Adipocyte (in vitro differentiated cells): ENCODE measurements at places on chromosomes 6 and 20.

GRCh38 chr20:48246061-48246790 is 460.9 kb upstream of the SULF2 start:
- no peak for DNase-seq

GRCh38 chr6:153437193-153437592 is 306.1 kb upstream of the RGS17 start:
- no peak for DNase-seq

- no peak for DNase-seq
Measured at GRCh38 chr6:128723667-128724066, 159.3 kb upstream of the LAMA2 start.

GRCh38 chr6:165488624-165489295 is 174.3 kb downstream of the PDE10A start:
- DNase-seq: no peak

DNA sequence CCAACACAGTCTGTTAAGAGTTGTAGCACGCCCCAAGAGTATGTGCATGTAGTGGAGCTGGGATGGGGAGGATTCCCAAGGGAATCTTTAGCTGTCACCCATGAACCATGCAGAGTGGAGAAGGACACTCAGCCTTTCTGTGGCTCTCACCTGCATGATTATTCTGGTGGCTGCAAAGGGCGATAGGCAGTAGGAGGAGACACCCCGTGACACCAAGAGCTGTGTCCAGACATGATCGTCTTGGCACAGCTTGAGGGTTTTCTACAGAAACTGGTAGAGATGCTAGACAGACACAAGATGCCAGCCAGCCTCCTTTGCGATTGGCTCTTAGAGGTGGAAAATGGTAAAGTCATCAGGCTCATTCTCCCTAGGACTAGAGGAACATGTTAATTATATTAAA is 3.1 kb upstream of the CSE1L start:
- DNase-seq: no peak

GRCh38 chr6:46509981-46510510 is 18.8 kb upstream of the RCAN2 start:
- no peak for DNase-seq

GRCh38 chr6:38676974-38677544 is 25.9 kb downstream of the GLO1 start:
- DNase-seq: no peak

DNA sequence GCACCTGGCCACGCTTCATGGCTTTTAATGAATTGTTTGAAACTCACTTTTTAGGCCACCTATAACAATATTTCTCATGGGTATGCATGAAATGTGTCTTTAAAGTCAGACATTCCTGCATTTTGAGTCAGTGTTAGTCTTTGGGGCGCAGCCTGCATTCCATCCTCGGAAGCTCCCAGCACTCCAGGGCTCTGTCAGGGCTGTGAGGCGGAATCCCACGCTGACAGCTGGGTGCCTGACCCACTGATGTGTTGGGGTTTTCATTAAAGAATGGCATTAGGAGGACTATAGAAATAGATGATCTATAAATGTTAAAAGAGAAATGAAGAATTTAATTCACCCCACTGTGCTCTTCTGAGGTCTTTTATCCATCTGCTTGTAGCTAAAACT is 16.2 kb upstream of the CLDN20 start:
- DNase-seq: peak; percentile 14

DNA sequence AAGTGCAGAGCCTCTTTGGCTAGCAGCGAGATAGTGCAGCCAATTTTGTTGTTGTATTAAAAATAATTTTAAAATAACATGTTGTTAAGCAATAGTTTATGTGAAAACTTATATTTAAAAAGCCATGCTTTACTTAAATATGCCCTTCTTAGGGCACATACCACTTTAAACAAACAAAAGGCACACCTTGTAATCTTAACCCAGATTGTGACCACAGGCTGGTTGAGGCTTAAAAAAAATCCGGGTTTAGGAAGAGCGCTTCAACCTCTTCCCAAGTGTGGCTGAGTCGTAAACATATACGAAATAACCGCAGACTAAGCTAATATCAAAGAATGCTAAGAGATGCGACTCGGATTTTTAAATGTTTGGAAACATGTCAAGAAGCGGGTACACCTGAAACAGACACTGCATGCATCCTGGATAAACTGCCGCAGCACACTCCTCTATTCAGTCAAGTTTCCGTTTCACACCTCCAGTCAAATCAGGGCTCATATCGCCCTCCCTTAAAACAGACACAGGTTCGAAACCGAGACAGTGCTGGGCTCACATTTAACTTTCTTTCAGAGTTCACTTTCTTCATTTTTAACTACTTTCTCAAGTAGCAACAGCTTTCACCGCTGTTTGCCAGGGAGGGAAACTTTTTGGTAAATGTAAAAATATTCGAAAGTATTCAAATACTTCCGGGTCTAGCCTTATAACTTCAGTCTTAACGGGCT is 1.5 kb downstream of the DEK start:
- peak; percentile 45 for DNase-seq

DNA sequence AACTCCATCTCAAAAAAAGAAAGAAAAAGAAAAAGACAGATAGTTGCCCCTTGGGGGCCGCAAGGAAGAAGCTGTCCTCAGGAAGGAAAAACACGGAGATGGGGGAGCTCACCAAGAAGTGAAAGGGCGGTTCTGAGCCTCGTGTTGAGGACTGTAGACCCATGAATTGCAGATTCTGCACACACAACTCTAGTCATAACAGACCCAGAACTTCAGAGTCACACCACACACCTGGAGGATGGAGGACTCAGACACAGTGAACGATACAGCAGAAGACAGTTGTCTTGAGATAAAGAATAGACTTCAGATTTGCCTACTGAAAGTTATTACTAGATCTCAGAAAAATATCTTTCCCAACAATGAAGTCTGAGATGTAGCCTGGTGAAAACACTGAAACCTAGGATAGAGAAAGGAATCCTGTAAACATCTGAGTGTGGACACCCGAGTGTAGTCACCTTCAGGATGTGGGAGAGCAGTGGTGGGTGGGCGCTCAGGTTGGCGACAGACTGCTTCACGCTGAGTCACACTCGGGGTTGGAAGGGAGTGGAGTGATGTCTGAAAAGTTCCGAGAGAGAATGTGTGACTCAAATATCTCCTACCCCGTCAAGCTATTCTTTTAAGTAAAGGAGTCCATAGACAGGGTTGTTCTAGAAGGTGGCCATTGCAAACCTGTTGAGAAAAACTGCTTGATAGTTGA is 88.1 kb downstream of the MAP3K4 start:
- peak; percentile 46 for DNase-seq

- DNase-seq: no peak
Measured at GRCh38 chr6:69038841-69039240, 403.8 kb downstream of the ADGRB3 start.

DNA sequence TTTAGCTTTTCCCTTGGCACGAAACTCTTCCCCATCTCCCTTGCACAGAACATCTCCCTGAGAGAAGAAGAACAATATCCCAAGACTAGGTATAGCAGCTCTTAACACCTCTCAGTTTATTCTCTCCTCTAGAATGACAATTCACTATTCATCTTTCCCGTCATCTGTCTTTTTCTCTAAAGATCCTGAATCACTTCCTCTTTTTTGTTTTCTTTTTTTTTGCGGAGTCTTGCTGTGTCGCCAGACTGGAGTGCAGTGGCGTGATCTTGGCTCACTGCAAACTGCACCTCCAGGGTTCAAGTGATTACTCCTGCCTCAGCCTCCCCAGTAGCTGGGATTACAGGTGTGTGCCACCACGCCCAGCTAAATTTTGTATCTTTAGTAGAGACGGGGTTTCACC is 574.4 kb upstream of the MAP3K7 start:
- DNase-seq: no peak

GRCh38 chr6:163243083-163243482 is 171.4 kb upstream of the QKI start:
- no peak for DNase-seq

DNA sequence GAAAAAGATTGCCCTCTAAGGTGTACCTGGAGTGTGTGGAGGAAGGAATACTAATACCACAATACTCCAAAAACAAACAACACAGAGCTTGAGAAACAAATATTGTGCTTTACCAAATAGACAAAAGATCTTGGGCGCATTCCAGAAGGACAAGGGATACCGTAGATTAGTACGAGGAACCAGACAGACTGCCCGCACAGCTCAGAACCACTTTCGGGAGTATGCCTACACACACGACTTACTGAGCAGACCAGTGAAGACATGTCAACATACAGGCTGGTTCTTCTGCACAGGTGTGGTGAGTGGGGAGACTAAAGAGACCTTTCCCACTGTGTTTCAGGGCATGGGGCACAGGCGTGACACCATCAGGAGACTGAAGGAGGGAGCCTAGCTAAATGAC is 15.8 kb upstream of the FOXQ1 start:
- DNase-seq: no peak

DNA sequence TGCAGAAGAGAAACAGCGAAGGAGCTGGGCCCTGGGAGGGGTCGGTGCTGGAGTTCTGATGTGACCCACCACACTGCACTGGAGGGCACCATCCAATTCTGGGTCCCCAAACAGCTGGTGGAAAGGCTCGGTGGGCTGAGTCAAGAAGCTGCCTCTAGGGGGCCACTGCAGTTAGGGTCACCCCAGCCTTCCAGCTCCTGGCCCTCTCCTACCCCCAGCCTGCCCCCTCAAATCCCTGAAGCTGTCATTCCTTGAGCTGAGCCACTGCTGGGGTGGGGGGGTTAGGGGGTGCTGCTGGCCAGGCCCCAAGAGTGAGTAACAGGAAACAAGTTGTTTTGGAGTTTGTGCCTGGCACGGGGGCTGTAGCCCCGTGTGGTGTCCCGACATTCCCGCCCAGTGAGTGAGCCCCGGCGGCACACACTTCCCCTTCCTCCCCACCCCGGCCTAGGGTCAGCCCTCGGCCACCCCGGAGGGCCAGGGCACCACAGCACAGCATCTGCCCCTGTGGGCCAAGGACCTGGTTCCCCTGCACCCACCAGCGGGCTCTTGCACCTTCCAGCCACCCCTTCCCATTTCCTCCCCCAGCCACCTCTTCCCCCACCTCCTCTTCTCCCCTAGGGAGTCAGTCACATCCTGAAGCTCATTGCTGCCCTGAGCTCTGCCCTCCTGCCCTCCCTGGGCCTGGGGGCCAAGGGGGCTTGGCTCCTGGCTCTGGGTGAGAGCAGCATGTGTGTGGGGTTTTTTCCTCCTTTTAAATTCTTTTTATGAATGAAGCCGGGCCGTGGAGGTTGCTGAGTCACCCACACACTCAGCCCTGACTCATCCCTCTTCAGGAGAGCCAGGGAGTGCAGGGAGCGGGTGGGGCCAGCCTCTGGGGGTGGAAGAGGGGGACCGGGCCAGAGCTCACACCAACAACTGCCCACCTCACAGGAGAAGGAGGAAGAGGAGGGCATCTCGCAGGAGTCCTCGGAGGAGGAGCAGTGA is 4.6 kb downstream of the SMIM29 start:
- DNase-seq: peak; percentile 96

DNA sequence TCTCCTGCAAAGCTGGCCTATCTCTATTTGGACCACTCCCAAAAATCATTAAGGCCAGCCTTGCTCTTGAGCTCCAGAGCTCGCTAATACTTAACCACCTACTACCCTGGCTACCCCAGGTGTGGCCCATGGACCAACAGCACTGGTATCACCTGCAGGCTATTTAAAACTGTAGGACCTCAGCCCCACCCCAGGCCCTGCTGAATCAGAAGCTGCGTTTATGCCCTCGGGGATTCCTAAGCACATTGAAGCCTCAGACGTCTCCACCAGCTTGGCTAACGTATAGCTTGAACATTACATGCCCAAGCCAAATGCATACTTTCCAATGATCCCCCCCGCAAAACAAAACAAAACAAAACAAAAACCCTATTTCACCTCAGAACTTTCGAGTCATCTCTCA is 19.7 kb upstream of the SPAG4 start:
- DNase-seq: no peak

DNA sequence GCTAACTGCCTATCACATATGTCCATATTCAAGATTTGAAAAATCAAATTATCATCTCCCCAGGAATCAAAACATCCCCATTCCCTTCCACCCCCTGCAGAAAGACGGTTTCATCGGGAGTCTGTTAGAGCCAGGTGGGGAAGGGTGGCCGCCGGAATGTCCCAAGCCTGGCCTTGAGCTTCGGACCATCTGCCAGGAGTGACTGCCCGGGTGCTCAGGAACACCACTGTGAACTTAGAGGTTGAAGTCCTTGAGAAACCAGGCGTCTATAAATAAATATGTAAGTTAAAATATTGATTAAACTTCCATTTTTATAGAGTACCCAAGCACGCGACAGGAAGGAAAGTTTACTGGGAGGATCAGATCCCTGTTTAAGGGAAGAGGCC is 250.8 kb downstream of the DLL1 start:
- no peak for DNase-seq

DNA sequence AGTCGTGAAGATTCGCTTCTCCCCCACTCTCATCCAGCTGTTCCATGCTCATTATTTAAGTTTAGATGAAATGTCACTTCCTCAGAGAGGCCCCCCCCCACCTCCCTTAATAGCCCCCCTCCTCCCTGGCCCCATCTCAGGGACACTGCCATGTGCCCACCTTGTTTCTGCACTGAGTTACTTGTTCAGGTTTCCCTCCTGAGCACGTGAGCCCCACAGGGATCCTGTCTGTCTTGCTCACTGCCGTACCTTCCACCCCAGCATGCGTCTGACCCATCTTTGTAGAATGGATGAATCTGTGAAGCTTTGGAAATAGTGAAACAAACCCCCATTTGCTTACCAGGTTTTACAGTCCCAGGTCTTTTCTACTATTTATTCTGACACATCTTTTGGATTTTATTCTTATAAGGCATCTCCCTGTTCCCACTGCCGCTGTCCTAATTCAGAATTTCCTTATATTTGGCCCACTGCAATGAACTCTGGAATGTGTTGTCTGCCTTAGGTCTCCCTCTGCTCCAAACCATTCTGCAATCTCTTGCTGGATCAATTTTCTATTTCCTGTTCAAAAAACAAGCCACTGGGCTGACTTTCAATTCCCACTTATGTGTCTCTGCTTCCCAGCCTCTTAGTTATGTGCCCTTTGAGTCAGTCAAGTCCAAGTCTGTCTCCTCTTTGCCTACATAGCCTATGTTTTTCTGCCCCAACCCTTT is 136.5 kb upstream of the ECI2 start:
- DNase-seq: peak; percentile 11

DNA sequence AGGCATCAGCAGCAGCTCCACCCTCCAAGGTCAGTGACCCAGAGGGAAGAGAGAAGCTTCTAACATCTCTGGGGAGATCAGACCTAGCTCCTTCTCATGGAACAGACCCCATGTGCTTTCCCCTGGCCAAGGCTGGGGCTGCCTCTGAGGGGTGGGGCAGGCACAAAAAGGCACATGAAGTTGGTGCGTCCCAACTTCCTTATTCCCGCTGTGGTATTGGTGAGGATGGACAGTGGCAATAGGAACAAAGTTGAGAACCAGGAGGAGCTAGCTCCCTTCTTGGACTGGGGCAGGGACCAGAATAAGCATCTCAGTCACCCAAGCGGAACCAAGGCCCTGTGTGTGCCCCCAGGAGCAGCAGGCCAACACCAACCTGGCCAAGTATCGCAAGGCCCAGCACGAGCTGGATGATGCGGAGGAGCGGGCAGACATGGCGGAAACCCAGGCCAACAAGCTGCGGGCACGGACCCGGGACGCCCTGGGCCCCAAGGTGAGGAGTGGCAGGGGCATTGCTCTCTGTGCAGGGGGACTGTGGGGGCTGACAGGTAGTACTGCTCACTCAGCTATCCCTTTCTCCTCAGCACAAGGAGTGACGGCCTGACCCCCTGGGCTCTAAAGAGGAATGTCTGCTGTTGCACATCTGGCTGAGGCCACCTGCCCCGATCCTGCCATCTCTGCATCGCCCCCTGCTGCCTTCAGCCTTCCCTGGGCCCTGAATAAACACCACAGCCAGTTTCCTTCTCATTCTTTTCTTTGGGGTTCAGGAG is 46.1 kb downstream of the MYH7B start:
- DNase-seq: peak; percentile 15
